ENCODE measurements at places on chromosomes 3 and 15.

GRCh38 chr3:27094721-27095120 is 274.5 kb downstream of the NEK10 start:
- no peak for DNase-seq

- DNase-seq, result no peak
Observed at GRCh38 chr15:92438471-92438870, 44.8 kb downstream of the ST8SIA2 start.

- no peak for DNase-seq
Observed at GRCh38 chr15:81534124-81534523, 160.1 kb upstream of the TMC3 start.

GRCh38 chr3:117534138-117534537 is 824.6 kb downstream of the TUSC7 start:
- DNase-seq, result no peak

- no peak for DNase-seq
Observed at GRCh38 chr3:81426826-81427577, 334.4 kb downstream of the GBE1 start.

DNA sequence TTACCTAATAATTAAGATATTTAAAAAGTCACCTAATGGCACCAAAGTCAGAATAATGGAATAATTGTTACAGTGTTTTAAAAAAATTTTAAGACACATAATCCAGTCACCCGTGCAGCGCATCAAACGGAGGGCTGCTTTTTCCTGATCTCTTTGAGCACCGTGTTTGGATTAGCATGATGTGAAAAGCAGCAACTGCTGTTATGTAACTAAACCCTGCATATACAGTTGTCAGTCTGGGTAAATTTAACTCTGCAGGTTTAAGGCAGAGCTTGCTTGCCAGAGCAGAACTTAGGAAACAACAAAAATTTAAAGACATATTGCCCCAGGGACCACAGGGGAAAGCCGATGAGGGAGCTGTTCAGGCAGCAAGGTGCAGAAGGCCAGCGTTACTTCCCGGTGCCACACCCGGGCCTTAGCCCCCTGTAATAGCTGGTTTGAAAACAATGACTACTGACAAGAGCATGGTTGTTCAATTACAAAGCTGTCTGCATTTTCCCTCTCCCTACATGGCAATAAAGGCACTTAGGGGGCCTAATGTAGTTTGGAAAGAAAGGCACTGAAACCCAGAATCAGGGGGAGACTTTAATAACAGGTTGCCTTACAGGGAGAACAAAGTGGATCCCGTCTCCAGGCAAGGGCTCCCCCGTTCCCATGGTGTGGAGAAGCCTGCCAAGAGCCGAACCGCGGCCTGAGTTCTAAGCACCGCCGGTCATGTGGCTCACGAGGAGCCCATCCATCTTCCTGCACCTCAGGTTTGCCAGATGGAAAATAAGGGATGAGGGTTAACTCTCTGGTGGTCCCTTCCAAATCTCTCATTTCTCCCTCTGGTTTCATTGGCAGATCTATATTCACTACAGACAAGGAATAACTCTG is 32.2 kb downstream of the RORA start:
- no peak for DNase-seq

DNA sequence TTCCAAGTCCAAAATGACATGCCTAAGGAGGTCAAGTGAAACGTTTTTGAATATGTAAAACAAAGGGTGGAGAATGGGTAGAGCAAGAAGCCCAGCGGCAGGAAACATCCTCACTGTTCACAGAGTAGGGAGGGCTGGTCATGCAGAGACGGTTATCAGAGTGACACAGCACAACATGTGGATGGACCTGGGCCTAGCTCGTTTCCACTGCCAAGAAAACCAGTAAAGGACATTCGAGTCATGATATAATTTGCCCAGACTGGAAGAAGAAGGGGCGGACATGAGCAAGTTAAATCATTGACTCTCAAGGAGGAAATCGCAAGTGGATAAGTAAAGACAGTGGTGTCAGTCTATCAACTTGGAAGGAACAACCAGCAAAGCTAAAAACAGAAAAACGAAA is 89.3 kb downstream of the LRIG1 start:
- no peak for DNase-seq

DNA sequence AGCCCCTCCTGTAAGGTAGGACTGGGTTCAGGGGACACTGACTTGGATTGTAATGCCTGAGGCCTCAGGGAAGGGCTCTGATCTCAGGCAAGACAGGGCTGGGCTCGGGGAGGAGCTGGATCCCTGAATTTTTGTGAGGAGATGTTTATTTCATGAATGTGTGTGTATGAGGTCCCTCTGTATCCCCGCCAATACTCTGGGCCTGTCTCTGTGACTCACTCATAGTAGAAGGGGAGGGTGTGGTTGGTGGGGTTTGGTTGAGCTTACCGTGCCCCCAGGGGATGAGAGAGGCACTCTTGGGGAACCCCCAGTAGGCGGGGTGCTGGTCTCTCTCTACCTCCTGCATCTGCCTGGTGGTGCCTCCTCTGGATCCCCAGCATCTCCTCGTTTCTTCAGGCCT is 28.1 kb downstream of the RPSA start:
- DNase-seq, result no peak

DNA sequence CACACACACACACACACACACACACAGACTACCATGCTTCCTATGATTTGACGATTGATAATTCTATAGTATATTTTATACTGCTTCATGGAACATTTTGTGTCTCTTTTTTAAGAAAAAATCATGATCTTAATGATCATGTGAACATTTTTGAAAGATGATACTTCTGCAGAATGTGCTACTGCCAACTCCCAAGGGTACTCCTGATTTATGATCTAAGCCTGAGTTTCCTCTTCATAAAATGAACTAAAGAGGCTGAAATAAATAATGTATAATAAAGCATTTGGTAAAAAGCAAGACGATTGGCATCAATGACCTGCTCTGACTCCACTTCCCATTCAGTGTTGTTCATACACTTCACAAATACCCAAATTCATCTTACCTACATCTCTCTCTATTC is 333.8 kb upstream of the RBMS3 start:
- no peak for DNase-seq

GRCh38 chr3:10692039-10692622 is 123.9 kb upstream of the SLC6A11 start:
- no peak for DNase-seq

DNA sequence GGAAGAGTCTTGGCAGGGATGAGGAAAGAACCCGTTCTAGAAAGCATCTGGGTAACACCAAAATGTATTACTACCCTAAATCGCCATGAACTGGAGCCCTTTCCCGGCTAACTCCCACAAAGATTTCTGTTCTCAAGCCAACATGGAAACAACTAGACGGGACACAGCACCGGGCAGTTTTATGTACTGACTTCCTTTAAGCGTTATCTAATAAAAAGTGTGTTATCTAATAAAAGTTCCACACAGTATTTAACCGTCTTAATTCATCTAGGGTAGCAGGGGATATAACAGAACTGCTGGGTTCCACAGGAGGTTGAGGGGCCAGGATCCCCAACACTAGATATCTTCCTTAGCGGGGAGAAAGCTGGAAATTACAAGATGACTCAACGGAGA is 347 bp upstream of the C3orf62 start:
- no peak for DNase-seq

DNA sequence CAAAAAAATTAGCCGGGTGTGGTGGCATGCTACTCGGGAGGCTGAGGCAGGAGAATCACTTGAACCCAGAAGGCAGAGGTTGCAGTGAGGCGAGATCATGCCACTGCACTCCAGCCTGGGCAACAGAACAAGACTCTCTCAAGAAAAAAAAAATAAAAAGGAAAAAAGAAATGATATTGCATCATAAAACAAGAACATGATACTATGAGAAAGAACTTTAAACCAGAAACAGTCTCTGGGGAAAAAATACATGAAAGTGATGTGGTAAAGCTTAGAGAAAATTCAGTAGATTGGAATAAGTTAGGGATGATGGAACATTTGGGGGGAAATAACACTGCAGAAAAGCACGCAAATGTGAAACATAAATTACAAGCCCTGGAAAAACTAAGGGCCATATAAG is 54.7 kb downstream of the CRYGS start:
- DNase-seq, result no peak

GRCh38 chr15:37206690-37207089 is 106.3 kb upstream of the MEIS2 start:
- no peak for DNase-seq

- no peak for DNase-seq
Observed at GRCh38 chr15:78139578-78139977, 8.3 kb upstream of the CIB2 start.

GRCh38 chr15:64185146-64185911 is 22.5 kb upstream of the PPIB start:
- no peak for DNase-seq

GRCh38 chr3:169153656-169154055 is 509.9 kb downstream of the MECOM start:
- DNase-seq, result no peak
